Fibroblast of skin of left quadriceps (primary cell): ENCODE measurements at places on chromosomes 16 and 17.

- no peak for DNase-seq
Measured at GRCh38 chr17:50863221-50863843, 2.8 kb downstream of the TOB1 start.

GRCh38 chr17:14302091-14302430, 1.2 kb downstream of the HS3ST3B1 start:
- no peak for DNase-seq

DNA sequence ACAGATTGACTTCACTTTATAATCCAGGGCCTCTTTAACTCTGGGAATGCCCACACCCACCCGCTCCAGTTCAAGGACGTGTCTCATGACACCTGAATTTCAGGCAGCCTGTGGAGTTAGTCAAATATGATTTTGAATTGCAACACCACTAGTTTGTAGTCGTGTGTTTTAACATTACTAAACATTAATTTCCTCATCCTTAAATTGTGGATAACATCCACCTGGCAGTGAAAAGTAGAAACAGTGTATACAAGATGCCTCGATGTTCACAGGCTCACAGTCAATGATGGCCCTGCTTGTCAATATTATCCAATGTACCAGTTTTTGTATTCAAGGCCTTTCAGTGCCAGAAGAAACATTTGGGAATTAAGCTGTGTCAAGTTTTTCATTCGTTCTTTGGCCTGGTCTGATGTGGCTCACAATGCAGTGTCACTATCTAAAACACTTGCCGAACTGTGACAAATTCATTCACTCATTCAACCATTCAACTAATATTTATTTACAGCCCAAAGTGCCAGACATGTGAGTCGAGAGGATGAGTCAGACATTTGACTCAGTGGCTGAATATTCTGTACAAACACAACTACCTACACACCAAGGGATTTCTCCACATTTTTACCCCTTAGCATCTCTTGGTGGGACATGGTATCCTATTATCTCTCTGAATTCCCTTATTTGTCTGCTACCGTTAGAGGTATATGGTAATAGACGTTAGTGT, 1.4 kb downstream of the MEIOB start:
- no peak for DNase-seq

GRCh38 chr16:3065742-3066439, 451 bp downstream of the IL32 start:
- DNase-seq: no peak

- no peak for DNase-seq
Measured at GRCh38 chr17:46968224-46968834, 10.7 kb downstream of the RPRML start.

DNA sequence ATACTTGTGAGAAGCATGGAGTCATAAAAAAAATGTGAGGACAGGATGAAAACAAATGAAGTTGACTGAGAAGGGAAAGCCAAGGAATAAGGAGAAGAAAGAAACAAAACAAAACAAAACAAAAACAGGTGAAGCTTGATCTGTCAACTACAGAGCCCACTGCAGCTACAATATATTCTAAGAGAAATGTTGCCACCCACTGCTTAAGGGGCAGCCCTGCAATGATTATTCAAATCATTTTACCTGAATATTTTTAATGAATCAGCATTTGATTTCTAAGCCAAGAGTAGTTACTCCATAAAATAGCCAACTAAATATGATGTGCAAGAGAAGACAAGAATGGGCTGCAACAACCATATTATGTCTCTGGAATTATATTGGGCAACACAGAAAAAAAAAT, 252.0 kb upstream of the KIF2B start:
- DNase-seq: no peak

DNA sequence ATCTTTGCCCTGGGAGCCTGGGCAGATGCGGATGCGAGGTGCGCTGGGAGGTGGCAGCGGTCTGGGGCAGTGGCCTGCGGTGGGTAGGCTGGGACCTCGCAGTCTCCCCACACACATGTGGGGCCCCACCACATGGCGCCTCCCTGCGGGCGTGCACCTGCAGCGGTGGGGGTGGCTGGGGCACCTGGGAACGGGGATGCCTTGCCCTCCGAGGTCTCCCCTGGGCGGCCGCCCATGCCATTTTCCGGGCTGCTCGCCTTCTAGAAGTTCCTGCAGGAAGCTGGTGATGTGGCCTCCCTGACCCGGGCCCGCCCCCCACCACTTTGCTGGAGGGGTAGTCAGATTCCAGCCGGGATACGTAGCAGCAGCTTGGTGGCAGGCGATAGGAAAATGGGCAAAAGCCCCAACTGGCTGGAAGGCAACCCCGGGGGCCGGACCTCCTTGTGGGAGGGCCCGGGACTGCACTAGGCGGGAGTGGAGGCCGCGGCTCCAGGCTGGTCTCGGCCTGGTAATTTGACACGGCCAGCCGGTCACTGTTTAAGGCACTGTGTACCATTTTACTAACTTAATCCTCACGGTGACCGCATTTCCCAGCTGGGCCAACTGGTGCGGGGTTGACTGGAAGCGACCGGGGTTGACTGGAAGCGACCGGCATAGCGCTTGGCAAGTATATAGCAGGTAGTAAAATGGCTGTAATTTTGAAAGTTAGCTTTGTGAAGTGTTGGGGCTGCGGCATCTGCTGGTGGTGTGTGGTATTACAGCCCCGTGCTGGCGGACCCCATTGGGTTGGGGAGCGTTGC, 38.5 kb downstream of the IGF2BP1 start:
- DNase-seq: no peak

- DNase-seq: no peak
Measured at GRCh38 chr17:73261952-73262675, 434 bp upstream of the CPSF4L start.

DNA sequence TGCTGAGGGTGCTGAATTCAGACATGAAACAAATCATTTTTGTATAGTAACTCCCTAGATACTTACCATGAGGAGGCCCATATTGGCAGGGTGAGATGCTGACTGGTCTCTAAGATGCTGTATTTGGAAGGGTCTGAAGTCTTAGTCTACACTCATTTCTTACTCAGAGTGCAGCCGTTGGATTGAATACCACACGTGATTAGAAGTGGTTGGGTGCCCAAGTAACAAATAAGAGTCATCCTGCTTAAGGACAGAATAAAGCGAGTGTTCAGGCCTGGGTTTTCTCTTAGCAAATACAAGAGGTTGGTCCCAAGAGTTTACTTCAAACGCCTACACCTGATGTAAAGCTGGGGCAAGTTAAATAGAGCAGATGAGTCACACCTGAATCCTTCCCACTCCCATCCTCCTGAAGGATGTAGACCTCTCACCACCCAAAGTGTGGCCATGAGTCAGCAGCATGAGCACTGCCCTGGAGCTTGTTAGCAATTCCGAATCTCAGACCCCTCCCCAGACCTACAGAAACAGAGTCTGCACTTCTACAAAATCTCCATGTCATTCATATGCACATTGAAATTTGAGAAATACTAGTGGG, 284.6 kb upstream of the CDH5 start:
- peak; percentile 69 for DNase-seq

DNA sequence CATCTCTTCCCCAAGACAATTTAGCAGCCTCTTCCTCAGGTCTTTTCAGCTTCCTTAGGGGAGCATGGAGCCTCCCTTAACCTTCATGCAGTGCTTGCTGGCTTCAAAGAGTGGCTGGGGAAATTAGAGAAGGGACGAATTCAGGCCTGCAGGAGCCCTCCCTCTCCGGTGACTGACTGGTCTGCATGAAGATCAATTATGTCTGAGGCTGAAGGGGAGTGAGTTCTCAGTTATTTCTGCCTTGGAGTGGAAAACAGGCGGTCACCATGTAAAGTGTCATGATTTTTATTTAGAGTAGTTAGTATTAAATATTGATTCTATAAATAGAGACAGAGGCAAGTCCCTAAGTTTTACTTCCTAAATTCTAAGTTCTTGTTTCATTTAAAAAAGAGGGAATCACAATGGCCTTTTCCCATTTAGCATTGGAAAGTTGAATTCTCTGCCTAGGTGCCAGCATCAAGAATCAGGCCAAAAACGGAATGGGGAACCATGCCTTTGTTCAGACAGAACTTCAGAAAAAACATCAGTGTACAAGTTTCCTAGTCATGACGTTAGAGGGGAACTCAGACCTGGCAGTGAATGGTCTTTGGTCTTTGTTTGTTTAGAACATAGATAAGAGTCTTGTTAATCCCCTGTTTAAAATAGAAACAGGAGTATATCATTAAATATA, 4.4 kb downstream of the GABARAPL2 start:
- DNase-seq: no peak

DNA sequence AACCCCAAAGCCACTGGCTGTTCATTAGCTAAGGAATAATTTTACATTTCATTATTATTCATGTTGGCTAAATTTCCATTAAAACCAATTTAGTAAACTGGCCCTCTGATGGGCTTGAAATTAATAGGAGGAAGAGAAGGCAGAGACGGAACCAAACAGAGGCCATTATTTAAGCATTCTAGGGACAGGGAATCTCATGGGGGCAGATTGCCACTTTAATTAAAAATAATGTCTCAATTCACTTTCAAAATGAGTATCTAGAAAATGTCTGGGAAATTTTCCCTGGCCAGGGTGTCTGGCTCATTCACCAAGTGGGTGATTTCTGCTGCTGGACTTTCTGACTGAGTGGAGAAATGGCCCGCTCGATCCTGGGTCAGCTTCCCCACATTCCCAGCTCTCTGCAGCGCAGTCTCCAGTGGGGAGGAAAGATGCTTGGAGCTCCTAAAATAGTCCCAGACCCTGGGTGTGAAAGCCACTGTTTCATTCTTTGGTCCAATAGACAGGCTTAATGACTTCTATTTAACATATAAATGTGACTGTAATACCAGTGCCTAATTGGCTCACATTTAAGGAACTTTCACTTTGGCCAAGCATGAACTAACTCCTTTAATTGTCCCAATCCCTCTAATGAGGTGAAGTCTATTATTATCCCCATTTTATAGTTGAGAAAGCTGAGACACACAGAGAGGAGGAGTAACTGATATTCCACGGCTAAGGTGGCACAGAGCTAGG, 64.3 kb downstream of the IRX6 start:
- DNase-seq: no peak

DNA sequence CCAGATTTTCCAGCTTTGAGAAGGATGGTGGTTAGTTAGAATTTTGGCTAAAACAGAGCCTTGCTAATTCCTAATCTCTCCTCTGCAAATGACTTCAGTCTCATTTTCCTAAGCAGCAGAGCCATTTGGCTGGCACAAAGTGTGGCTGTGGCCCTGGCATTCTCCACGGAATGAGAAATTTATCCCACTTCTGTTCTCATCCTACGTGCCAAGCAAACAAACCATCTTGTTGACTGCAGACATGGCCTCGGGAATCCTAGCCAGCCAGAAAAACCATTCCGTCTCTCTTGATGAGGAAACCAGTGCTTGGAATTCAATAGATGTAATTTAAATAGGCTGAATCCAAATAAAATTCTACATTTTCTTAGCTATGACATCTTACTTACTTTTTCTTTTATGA, 34.1 kb upstream of the ELAC2 start:
- no peak for DNase-seq

- no peak for DNase-seq
Measured at GRCh38 chr17:6075845-6076244, 5.7 kb downstream of the WSCD1 start.

DNA sequence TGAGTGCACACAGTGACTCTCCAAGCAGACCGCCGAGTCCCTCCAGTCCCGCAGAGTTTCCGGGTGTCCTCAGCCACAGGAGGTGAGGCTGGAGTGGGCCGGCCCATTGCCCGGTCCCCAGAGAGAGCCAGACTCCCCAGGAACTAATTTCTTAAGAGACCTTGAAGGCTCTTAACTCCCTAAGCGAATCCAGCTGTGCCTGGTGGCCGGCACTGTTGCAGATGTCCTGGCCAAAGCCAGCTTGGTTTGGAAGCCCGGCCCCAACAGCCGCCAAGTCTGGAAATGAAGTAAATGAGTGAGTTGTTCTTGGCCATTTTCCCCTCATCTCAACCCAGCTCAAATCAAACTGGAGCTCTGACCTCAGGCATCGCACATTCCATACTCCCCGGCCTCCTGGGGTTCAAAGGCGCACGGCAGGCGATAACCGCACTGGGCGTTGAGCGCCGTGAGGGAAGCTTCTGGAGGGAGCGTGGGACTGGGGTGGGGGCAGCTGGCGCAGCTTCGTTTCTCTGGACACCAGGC, 42.0 kb downstream of the CMIP start:
- DNase-seq: peak; percentile 17

DNA sequence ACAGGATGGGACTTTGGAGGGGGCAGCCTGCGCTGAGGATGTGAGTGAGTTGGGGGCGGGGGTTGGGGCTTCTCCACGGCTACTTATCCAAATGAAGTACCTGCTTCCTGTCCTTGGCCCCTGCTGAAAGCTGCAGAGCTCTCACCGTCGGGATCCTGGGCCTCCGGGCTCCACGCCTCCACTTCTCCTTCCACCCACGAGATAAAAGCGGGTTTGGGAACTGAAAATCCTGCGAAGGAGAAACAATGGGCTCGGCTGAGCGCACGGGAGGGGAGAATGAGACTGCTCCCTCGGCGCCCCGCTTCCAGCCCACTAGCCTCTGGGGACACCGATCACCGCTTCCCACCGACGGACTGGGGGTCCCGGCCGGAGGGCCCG, 486 bp downstream of the ZNF785 start:
- no peak for DNase-seq

GRCh38 chr16:59305850-59306249, 571.7 kb upstream of the GOT2 start:
- DNase-seq: no peak

DNA sequence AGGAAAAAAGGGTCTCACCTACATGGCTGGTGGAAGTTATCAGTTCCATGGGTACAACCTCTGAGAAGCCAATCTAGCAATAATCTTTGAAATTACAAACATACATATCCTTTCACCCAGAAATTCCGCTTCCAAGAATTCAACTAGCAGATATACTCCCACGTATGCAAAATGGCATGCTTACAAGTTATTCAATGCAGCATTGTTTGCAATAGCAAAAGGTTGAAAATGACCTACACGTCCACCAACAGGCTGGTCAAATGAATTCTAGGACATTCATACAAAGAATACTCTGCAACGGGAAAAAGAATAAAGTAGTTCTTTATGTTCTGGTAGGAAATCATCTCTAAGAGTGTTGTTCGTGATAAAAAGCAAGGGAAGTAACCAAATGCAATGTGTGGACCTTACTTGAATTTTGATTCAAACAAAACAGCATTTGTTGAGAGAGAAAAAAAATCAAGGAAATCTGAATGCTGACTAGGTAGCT, 63.7 kb upstream of the NLK start:
- no peak for DNase-seq

GRCh38 chr17:61255647-61256046, 144.0 kb upstream of the TBX2 start:
- DNase-seq: no peak

- DNase-seq: no peak
Measured at GRCh38 chr16:11099672-11100205, 155.4 kb downstream of the CLEC16A start.
